Mesothelial cell of epicardium (in vitro differentiated cells): ENCODE measurements at places on chromosomes 4 and X.

- no peak for DNase-seq
Observed at GRCh38 chr4:52852041-52852440, 10.1 kb upstream of the RASL11B start.

DNA sequence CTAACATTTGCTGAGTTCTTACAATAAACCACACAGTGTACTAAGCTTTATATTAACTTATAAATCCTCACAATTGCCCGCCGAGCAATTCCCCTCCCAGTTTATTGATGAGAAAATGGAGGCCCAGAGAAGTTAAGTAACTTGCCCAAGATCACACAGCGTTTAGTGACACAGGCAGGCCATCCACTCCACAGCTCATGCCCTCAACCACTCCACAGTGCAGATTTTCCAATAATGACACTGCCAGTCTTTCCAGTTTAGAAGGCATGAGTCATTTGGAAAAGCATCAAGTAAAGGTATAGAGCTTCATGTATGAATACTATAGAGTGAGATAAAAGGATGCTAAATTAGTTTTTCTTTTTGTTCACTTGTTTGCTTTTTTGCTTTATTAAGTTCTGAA is 208.5 kb downstream of the CAMK2D start:
- no peak for DNase-seq

DNA sequence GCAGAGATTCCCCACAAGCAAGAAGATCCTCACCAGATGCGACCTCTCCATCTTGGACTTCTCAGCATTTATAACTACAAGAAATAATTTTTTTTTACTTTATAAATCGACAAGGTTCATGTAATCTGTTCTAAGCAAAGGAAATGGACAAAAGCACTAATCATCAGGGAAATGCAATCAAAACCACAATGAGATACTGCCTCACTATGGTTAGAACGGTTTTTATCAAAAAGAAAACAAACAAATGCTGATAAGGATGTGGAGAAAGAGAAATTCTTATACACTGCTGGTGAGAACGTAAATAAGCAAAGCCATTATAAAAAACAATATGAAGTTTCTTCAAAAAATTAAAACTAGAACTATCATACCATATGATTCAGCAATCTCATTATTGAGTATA is 1382.6 kb downstream of the ARAP2 start:
- DNase-seq: no peak

GRCh38 chr4:184825896-184826690 is at the start of gene ACSL1:
Gene ACSL1 (minus strand): TSS chr4:184825968. CDS start chr4:184803514, 22,454 bp downstream.
- DNase-seq: peak; percentile 54

GRCh38 chr4:70640192-70640591 is 11.6 kb downstream of the ENAM start:
- DNase-seq: no peak

DNA sequence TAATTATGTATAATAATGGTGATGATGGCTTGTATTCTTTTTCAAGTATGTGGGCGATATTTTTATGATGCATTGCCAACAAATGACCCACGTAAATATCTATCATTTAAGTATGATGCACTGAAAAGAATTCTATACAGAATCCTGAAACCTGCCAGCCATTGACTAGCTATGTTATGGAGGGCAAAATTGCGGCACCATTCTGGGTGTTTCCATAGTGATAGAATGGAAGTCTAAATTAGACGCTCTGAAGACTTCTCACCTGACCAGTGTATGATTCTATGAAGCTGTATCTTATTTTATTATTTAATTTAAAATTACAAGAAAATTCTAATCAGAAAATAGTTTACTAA is 677 bp upstream of the CENPC start:
- DNase-seq: no peak

GRCh38 chr4:173735049-173735448 is 205.0 kb upstream of the HAND2 start:
- no peak for DNase-seq

DNA sequence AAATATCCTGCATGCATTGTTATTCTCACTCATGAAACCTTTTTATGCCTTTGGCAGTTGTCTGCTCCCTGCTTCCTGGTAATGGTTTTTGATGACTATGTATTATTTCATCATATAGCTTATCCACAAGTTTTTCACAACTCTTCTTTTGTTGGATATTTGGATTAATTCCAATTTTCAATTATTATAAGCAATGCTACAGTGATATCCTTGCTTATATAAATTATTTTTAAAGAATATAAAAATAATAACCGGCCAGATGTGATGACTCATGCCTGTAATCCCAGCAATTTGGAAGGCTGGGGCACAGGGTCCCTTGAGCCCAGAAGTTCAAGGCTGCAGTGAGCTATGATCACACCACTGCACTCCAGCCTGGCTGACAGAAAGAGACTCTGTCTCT is 47.0 kb downstream of the ASIC5 start:
- no peak for DNase-seq

DNA sequence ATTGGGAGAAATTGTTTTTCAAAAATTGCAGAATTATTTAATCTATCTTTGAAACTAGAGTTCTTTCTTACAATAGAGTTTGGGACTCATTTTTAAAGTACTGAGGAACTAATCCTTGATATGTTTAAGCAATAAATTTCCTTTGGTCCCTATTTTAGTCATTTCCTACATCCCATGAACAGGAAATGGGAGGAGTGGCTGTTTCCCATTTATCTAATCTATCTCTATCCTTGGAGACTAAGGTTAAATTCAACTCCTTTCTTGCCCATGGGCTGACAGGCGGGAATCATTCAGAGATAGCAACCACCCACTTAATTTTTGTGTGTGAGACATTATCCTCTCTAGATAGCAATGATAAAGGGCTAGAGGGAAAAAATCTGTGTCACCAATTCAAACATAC is 131.6 kb upstream of the EMCN start:
- DNase-seq: no peak

DNA sequence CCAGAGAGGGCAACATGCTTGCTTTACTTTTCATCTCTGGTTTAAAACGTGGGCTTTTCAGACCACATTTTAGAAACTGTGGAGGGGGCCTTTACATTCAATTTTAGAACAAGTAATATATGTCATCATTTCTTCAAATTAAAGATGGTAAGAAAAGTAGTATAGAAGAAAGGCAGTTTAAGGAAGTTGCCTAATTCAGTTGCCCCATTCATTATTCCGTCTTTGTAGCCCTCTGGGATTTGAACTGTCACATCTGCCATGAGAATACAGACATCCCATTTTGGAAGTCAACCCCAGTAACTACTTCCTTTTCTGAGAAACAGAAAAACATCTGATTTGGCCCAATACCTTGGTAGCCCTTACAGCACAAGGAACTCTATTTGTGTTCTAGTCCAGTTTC is 61.2 kb downstream of the PASD1 start:
- DNase-seq: no peak

GRCh38 chrX:134236626-134237614 is at the start of gene CCDC160:
Gene CCDC160 (plus strand): TSS chrX:134237182. CDS start chrX:134244801, 7,619 bp downstream.
- peak; percentile 63 for DNase-seq

DNA sequence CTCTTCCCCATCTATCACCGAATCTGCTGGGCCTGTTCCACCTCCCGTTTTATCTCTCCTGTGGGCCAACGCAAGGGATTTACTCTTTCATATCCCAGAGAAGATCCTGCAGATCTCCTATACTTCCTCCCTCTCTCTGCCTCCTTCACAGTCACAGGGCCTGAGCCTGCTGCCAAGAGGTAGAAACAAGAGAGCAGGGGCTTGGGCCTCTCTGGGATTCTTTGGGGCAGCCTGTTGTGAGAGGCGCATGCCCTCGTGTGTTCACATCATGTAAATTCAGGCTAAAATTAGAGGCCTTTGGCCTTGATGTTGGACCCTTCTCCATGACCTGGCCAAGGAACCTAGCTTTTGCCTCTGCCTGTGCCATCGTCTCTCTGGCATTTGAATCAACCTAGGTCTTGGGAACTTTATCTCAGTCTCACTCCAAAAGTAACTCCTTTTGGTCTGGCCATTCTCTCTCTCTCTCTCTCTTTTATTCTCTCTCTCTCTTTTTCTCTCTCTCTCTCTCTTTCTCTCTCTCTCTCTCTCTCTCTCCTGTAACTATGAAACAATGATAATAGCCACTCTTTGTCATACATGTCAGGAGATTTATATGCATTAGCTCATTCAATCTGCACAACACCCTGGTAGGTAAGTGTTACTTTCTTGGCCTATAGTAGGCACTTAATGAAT is 20.0 kb upstream of the EFNB1 start:
- DNase-seq: no peak

- DNase-seq: no peak
Observed at GRCh38 chr4:174449944-174450785, 72.1 kb downstream of the HPGD start.

- DNase-seq: no peak
Observed at GRCh38 chr4:158722291-158722916, 792 bp downstream of the PPID start.

GRCh38 chr4:71268166-71268565 is 70.7 kb upstream of the SLC4A4 start:
- DNase-seq: no peak

DNA sequence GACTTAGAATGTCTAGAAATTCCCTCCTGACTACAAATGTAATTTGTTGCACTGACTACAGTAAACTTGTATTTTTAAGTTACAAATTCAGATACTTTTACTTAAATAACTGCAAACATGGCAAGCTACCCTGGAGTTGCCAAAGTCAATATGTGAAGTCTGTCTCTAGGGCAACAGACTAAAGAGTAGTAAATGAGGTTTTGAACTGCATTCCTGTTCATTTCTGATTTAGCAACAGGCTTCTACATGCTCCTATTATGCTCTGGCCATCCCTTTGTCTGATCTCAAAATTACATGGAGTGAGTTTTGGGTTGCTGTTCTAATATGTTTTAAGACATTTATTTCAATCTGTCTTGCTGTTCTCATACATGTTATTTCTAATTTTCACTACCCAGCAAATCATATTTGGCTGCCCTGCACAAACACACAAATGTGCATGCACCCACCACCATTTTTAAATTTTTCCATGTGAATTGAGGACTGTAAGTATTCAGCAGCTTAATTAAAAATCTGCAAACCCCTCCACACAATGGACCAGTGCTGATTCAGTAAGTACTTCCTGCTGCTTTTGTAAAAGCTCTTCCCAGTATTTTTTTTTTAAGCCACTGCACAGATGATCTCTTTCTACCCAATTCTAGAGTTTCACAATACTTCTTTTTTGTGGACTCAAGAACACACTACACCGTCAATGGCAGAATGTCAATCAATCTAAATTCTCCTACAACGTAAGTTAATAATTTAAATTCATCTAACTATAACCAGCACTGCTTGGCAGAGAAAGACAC is 26.7 kb downstream of the SH3RF1 start:
- no peak for DNase-seq

DNA sequence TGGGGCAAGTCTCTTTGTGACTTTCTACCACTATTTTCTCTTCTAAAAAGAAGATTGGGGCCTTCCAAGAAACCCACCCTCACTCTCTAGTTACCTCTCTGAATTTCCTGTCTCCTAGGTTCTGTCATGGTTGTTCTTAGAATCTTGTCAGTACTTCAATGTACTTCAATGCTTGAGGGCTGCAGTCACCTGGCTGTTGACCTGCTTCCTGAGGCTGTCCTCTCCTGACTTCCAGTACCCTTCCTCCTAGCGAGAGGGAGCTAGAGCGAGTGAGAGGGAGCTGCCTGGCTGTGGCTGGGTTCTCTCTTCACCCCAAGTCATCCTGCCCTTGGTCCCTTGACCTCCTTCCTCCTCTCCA is 17.7 kb downstream of the CD99L2 start:
- DNase-seq: no peak

DNA sequence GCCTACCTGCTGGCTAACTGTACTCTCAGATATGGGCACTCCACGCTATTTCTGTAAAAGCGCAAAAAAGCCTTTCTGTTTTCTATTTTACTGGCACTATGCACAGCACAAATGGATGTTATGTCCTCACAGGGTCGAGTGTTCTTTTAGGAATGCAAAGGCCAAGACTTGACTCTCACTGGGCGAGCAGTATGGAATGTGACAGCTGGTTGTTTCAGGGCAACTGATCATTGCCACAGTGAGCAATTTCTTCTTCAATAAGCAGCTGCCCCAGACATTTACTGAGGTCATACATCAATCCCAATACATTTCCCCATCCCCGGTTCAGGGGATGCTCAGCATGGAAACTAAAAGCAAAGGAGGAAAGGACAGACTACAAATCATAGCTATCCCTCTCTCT is 58.2 kb downstream of the PDE5A start:
- DNase-seq: no peak

GRCh38 chrX:136318156-136318555 is 17.4 kb downstream of the ADGRG4 start:
- DNase-seq: no peak

GRCh38 chr4:112234952-112235609 is 3.5 kb downstream of the AP1AR start:
- DNase-seq: no peak

DNA sequence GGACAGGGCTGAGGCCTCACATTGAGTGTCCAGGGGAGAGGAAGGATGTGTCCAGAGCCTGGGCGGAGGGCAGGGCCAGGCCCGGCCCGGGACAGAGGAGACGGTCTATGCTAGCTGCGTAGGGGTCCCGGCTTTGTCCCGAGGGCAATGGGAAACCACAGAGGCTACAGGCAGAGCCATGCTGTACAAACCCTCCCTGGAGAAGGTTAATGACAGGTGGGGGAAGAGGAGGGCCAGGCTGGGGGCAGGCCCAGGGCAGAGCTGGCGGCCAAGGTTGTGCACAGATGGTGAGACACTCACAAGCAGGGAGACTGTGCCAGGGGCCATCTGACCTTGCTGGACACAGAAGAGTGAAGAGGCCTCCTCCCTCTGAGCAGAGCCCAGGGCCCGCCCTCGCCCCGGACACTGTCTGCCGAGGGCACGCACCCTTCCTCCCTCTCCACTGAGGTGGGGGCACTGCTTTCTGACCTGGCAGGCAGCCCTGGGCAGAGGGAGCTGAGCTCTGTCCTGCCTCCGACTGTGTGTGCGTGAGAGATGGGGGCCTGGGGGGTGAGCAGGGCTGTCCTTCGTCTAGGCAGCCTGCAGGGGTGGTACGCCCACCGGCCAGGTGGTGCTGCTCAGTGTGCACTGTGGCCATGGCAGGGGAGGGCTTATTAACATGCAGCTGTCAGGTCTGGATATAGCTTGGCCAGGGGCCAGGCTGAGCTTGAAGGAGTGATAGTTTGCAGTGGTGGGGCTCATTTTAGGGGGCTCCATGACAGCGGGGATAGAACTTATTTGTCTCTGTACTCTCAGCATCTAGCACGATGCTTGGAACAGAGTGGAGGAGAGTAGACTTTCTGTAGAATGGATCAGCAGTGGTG is 75.7 kb upstream of the LRPAP1 start:
- no peak for DNase-seq

GRCh38 chr4:153520801-153521329 is 54.7 kb downstream of the TMEM131L start:
- DNase-seq: no peak

GRCh38 chr4:104919406-104919805 is 227.3 kb upstream of the TET2 start:
- no peak for DNase-seq

GRCh38 chrX:75989806-75990590 is 182.9 kb upstream of the PBDC1 start:
- DNase-seq: no peak

DNA sequence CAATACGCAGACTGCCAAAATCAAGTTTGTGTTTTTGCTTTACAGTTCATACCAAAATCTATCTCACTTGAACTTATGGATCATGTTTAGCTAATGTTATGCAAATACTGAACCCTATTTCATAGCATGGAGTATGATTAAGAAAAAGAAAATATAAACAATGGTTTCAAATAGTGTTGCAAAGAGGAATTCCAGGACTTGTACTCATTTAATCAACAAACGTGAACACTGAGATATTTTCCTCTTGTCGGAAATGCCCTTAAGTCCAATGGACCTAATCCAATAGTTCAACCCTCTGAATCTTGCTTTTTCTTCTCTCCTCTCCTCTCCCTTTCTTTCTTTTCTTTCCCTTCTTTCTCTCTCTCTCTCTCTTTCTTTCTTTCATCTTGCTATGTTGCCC is 30.8 kb downstream of the RASL11B start:
- DNase-seq: no peak
